ENCODE measurements at places on chromosomes 16 and 17.

GRCh38 chr16:70158261-70158939 lies 15.2 kb upstream of the CLEC18C start:
- no peak for DNase-seq

DNA sequence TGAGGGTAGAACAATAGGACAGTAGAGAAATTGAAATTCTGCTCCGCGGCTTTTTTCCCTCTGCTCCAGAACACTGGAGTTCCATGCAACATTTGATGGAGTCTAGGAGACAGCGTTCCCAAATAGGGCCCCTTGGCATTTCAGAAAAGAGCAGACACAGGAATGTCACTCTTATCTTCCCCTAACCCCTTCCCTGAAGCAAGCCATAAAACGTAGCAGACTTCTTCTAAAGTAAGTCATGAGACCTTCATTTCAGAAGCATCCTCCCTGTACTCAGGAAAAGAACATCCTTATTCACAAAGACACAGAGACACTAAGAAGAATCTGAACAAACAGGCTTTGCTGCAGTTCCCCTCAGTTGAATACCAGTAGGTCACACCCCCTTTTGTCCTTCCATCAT lies 296.1 kb upstream of the SOX9 start:
- DNase-seq, result no peak

DNA sequence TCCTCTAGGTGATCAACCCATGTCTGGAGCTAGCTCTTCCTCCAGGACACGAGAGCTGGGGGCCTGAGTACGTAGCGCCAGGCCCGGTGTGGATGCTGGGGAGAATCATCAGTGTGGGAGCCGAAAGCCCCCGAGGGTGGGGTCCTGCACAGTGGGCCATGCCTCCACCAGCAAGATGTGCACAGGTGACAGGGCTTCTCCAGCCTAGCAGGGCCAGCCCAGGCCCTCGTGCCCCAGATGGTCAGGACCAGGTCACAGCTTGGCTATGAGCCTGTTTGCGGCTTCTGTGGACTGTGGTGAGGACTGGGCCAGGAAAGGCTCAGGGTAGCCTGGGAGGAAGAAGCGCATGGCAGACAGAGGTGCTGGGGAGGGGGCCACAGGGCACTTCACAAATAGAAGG lies 7.8 kb downstream of the MPG start:
- no peak for DNase-seq

DNA sequence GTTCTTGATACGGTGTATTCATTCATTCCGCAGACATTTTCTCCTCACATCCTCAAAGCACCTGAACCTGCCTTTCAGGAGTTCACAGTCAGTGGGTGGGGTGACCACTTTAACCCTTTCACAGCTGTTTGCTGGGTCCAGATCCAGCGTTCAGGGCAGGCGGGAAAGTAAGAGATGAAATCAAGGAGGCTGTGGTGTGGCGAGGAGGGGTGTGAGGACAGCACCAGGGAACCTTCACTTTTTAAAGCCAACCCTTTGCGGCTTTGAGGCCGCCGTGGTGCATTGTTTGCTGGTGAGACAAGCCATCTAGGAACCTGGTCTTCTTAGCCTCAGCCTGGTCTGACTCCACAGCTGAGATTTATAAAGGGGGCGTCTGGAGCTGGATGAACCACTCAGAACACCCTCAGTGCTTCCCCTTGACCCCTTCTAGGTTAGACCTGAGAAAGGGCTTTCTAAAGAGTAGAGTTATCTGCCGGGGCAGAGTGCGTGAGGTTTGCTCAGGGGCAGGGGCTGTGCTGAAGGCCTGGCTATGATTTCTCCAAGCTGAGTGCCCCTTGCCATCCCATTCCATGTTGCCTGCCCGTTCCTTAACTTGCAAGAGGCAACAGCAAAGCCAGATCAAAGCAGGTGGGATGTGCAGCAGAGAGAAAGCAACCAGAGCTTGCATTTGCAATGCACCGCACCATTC lies 933 bp downstream of the CCR7 start:
- DNase-seq, result no peak

DNA sequence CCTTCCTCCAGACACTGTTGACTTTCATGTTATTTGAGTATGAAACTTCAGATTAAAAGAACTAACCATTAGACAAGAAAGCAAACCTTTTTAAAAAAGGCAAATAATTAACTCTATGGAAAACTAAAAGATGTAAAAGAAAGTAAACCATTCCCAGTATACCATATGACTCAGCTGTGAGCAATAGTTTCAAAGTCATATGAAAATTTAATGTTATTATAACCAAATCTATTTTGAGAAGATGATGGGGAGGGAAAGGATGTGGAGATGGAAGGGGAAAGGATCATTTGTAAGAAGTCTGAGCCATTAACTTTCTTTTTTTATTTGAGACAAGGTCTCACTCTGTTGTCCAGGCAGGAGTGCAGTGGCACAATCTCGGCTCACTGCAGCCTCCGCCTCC lies 131.8 kb downstream of the IRX5 start:
- no peak for DNase-seq

- no peak for DNase-seq
These were observed 18.9 kb upstream of the HOXB9 start for GRCh38 chr17:48644910-48645557.

DNA sequence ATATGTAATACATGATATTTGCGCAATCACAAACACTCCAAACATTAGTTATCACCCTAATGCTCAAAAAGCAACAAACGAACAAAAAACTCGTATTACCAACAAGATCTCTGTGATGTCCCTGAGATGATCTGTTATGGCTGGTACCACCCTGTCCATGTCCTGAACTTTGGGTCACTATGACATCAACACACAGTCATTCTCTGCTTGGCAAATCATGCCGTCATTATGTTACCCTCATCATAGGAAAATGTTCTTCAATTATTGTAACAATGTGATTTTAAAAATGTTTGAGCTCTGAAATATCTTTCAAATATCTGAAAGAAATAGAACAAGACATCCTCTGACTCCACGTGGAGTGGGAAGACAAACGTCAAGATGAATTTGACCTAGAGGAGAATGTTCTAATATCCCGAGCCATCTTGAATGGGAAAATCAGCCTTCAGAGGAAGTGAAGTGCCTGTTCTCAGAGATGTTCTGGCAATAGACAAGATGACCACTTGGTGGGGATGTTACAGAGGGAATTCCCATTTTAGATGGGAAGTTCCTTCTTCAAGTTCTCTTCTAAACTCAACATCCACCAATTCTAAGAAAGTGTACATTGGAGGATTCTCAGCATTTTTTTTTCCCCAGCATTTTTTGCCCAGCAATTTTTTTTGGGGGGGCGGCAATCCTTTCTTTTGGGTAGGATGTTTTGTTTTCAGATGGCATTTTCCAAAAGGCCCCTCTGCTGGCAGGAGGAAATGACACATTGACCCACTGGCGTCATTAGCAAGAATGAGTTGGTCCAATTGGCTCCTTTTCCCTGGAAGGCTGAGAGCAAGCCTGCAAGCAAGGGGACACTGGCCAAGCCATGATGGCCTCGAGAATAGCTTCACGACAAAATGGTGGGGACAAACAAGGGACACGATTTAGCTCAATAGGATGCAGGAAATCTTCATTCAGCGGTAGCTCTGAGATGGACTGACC lies 3.7 kb upstream of the HSD17B2 start:
- DNase-seq, result peak; percentile 72

DNA sequence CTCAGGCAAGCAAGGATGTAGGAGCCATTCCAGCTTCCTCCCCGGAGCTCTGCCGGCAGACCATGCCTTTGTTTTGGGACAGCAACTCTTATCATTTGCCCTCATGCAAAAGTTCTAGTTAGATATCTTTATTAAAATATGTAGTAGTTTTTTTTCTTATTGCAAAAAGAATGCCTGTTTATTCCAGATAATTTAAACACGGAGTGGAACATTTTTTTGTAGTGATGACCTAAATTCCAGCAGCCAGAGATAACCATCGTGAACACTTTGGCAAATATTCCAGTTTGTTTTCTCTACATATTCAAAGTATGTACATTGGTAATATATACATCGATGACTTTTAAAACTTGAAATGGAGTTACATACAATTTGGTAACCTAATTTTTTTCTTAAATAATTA lies 54.8 kb downstream of the CRISPLD2 start:
- no peak for DNase-seq

All from dermis microvascular lymphatic vessel endothelial cell (primary cell).